ENCODE measurements at places on chromosomes 6 and 20.

GRCh38 chr20:10404023-10404628 is 29.9 kb downstream of the MKKS start:
- DNase-seq, result no peak

DNA sequence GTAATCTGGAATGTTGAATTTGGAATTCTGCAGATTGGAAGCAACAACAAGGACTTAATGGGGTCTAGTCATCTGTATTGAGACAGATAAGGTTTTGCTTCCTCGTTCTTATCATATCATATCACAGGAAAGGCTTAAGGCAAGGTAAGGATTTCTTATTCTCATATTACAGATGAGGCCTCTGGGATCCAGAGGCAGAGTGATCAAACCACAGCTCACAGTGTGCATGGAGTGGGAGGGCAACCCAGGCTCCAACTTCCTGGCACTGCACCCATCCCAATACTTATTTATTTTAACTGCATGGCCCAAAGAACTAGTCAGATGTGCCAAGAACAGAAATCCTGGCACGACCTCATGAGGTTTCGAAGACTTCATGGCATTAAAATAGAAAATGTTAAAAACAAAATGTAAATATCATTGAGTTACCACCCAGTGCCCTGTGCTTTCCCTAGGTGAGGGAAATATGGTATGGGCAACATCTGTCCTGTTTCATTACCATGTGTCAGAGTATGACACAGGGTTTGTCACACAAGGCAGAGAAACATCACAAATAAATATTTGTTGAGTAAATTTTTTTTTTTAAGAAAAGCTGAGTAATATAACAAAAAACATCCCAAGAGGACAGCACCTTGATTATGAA is 191.9 kb downstream of the ISM1 start:
- DNase-seq, result no peak

- no peak for DNase-seq
Observed at GRCh38 chr6:159833997-159834603, 34.0 kb downstream of the PNLDC1 start.

- DNase-seq, result no peak
Observed at GRCh38 chr6:96794980-96795379, 42.3 kb downstream of the GPR63 start.

- no peak for DNase-seq
Observed at GRCh38 chr20:37911838-37912281, 8.9 kb downstream of the VSTM2L start.

DNA sequence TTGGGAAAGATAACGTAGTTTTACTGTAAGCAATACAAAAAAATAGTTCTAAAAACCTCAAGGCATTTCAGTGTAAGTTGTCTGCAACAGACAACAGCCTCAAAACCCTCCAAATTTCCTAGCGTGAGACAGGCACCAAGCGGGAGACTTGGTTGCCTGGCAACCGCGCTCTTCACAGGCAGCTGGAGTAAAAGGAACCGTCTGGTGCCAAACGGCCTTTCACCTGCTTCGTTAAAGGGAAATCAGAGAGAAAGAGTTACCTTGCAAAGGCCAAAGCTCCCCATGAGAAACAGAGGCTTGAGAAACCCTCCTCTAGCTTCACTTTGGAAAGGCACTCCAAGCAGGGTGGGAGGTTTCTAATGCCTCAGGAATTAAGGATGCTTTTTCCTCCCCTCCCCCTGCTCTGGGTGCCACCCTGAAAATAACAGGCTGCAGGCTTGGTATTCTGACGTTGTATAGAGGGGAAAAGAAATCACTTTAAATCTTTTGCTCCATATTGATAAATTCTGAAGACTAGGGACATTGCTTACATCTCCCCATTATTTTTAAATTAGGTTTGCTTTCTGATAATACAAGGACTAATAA is 129.7 kb upstream of the UFL1 start:
- DNase-seq, result no peak

GRCh38 chr6:101116337-101116736 is 235.2 kb upstream of the ASCC3 start:
- no peak for DNase-seq

GRCh38 chr6:111925296-111925695 is 52.0 kb upstream of the FYN start:
- DNase-seq, result peak; percentile 56

- DNase-seq, result no peak
Observed at GRCh38 chr20:57713951-57714350, 4.1 kb upstream of the PMEPA1 start.

GRCh38 chr6:107033126-107033525 is 5.1 kb downstream of the MTRES1 start:
- DNase-seq, result no peak

DNA sequence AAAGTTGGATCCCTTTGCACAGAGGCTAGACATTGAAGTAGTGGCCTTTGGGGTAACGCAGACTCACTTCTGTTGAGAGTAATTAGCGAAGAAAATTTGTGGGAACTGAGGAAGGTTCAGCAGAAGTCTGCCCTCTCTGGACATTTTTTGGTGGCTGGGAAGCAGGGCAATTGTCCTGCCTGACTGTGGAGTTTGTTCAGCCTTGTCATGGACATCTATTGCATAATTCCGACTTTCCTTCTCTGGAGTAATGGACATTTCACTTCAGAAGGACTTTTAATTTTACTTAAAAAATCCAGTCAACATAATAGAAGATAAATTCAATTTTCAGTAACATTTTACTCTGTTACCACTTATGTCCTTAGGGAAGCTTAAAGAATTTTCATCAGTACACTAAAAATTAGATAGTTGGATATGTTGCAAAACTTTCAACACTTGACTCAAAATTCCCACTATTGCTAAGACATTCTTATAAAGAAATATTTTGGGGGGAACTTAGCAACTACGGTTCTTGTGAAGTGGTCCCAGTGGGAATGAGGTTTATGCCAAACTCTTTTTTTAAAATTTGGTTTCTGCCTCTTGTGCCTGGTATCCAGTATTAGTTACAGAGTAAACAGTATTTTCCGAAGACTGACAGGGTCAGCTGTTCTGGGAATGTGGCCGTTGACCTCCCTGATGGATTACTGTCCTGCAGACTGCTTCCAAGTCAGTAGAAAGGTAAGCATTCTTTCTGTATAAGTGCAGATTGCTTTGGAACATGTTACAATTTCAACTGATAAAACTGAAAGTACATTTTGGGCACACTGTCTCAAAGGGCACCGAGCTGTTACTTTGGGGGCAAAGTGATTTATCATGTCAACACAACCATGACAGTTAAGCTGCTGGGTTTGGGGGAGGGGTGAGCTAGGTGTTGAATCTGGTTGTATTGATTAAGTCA is 100.6 kb upstream of the MLIP start:
- no peak for DNase-seq

GRCh38 chr6:29887330-29887818 is 55.0 kb upstream of the HLA-A start:
- DNase-seq, result peak; percentile 26

DNA sequence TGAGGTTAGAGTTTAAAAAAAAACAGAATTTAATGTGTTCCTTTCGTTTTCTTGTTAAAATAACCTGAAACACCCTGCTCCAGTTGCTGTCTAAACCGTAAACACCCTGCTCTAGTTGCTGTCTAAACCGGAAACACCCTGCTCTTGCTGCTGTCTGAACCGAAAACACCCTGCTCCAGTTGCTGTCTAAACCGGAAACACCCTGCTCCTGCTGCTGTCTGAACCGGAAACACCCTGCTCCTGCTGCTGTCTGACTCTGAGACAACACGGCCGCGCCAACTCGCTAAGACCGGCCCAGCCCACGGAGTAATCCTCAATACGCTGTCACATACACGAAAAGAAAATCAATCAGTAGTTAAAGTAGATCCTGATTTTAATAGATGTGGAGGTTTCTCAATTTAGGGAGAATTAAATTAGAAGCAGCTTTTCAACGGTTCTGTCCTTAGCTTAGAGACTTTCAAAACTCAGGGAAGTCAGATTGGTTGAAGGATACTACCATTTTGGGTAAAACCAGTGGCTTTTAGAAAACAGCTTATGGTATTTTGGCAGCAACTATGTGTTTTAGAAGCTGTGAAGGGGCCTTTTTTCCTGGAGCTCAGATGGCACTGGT is 98.3 kb downstream of the RAMACL start:
- DNase-seq, result peak; percentile 97

- DNase-seq, result no peak
Observed at GRCh38 chr6:11433860-11434259, 103.7 kb upstream of the TMEM170B start.

- DNase-seq, result no peak
Observed at GRCh38 chr6:117559299-117559698, 43.0 kb downstream of the GOPC start.

- no peak for DNase-seq
Observed at GRCh38 chr6:3741477-3741871, 10.0 kb downstream of the PXDC1 start.

GRCh38 chr6:47967843-47968242 is 143.2 kb downstream of the PTCHD4 start:
- DNase-seq, result no peak

- DNase-seq, result no peak
Observed at GRCh38 chr6:6080975-6081374, 74.2 kb upstream of the NRN1 start.
